Stimulated activated CD8-positive, alpha-beta memory T cell treated with anti-CD3 and anti-CD28 coated beads, Interleukin-7, amount 100 ng/mL, for 4 hours (primary cell): ENCODE measurements at places on chromosomes 4 and X.

GRCh38 chr4:107718351-107718965, 1.6 kb downstream of the PAPSS1 start:
- DNase-seq: no peak

GRCh38 chr4:12472087-12472486, 1012.1 kb downstream of the RAB28 start:
- DNase-seq: no peak

- no peak for DNase-seq
These were observed 8.8 kb downstream of the DDX53 start for GRCh38 chrX:23008431-23009099.

DNA sequence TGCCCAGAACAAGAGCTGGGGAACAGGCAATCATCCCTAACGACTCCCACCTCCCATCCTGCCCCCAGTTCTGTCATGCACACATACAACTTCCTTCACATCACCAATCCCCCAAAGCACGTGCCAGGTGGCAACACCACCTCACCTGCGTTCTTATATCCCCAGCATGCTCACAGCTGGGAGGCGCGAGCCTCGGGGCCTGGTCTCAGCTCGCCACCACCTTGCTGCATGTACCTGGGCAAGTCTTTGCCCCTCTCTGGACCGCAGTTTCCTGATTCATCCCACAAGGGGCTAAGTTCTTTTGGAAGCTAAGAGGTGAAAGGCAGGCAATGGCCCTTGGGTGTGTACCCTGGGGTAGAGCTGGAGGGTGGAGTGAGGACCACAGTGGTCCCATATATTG, 119.2 kb upstream of the PJA1 start:
- DNase-seq: no peak

GRCh38 chr4:63361066-63361465, 1048.2 kb downstream of the TECRL start:
- no peak for DNase-seq

DNA sequence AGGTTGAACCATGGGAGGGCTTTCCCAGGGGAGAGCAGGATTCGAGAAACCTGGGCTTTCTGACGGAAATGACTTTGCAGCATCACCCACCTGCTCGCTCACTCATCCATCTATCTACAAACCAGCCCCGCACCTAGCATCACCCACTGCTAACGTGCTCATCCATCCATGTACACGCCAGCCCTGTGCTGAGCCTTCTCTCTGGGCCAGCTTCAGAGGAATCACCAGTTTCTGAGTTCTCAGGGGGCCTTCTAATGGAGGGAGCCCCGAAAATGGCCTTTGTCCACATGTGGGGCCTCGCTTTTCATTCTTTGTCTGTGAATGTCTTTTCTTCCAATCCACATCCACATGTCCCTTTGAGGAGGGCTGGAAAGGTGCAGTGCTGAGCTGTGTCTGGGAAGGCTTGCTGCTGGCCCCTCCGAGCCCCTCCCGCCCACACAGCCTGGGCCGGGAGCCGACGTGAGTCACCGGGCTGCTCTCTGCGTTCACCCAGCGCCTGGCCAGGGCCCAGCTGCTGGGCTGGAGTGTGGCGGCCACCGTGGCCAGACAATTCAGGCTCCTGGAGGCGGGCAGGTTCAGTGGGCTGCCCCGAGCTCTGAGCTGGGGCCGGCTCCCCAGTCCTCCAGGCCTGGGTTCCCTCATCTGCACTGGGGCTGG, 14.7 kb downstream of the SORCS2 start:
- no peak for DNase-seq

DNA sequence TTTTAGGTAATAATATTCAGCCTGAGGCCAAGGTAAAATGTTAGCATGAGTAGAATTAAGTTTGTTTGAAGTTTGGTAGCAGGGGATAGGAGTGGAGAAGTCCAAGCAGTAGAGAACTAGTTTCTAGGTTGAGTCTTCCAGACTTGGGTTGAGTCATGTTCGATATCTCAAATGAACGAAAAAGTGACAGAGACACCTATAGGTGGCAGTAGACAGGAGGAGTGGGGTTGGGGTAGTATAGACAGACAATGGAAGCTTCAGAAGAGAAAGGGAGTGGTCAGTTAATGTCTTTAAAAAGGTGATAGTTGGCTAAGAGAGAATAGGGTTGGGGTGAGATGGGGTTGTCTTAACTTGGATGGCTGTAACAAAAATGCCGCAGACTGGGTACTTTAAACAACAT, 58.7 kb upstream of the EMCN start:
- no peak for DNase-seq

DNA sequence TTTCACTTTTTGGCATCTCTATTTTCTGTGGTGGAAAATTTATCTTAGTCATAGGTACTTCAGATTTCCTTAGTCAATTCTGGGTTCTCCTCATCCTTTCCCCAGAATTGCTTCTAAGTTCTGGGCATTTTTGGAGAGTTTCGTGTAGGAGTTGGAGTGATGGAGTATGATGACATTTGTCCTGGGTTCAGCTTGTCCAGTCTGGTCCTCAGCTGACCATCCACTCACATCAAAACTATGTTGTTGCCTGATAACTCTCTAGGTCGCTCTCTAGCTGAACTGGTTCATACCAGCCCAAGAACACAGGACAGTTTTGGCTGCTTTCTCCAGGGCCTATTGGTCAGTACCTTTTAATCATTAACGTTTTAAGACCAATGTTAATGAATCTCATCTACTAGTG, 13.2 kb downstream of the PTTG2 start:
- DNase-seq: no peak
